ENCODE measurements at places on chromosomes 1 and 21. TPM values are rescaled to one million over a fixed set of nuclear protein-coding genes. Genes with fewer than 3 reads are reported as not detected.

PRAMEF18 gene
- total RNA-seq = not detected

AP4B1 gene
- total RNA-seq = 56.7 TPM

ADGRB2 gene
- total RNA-seq = 0.81 TPM

DNA sequence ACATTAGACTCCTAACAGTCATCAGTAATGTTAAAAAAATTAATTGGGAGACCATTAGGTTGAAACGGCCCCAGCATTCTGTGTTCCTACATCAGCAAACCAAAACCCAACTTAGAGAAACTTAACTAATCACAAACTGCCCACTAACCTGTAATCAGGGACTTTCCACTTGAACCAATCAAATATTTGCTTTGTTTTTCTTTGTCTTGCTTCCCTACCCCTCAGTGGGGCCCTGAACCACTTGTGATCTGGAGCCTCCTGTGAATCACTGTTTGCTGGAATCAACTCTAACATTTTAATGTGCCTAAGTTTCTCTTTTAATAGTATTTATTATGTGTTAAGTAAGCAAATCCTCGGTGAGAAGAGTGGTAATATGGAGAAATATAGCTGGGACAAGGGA, 64.0 kb downstream of the ABCA4 start:
- H3K36me3 ChIP-seq = no peaks in the 10 kb centered on the region
- no peak for DNase-seq
- no peak overlapping the region for H3K4me3 ChIP-seq
- H3K4me1 ChIP-seq = no peaks in the 10 kb centered on the region
- no peak overlapping the region for H3K27ac ChIP-seq
- peaks cover 34% of the 10 kb centered on the region for H3K27me3 ChIP-seq

- H3K27me3 ChIP-seq = no peaks in the 10 kb centered on the region
- H3K36me3 ChIP-seq = no peaks in the 10 kb centered on the region
- H3K27ac ChIP-seq = no peak overlapping the region
- H3K4me1 ChIP-seq = no peaks in the 10 kb centered on the region
Measured at GRCh38 chr21:17467829-17468228, 45.0 kb upstream of the CXADR start.

- peaks cover 40% of the 10 kb centered on the region for H3K4me1 ChIP-seq
- H3K27ac ChIP-seq = peak overlapping the region; percentile 87
- H3K27me3 ChIP-seq = no peaks in the 10 kb centered on the region
- no peak for DNase-seq
Measured at GRCh38 chr1:92323473-92324453, 24.9 kb downstream of the RPAP2 start.

DNA sequence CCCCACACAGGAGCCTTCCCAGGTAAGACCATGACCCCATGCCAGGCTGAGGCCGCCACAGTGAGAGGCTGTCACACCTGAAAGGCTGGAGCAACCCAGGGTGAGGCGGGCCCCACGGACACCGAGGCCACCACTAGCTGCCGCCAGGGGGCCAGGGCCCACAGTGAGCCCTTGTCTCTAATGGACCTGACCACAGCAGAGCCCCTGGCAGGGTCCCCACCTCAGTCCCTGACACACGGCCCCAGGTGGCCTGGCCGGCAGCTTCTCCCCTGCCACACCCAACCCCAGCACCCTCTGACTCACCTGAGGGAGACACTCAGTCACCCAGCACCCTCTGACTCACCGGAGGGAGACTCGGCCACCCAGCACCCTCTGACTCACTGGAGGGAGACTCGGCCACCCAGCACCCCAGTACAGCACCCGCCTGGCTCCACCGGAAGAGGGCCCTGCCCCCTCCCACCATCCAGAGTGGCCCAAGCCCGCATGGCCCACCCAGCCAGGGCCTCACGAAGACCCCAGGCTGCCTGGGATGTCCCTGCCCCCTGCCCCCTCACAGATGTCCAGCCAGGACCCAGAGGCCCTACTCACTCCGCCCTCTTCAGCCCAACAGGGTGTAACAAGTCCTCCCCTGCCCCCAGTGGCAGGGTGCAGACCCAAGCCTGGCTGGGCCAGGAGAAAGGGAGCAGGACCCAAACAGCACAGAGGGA, 4.4 kb downstream of the DVL1 start:
- H3K36me3 ChIP-seq = peaks cover 14% of the 10 kb centered on the region
- no peak overlapping the region for H3K27ac ChIP-seq
- H3K4me3 ChIP-seq = no peak overlapping the region
- no peaks in the 10 kb centered on the region for H3K27me3 ChIP-seq

DNA sequence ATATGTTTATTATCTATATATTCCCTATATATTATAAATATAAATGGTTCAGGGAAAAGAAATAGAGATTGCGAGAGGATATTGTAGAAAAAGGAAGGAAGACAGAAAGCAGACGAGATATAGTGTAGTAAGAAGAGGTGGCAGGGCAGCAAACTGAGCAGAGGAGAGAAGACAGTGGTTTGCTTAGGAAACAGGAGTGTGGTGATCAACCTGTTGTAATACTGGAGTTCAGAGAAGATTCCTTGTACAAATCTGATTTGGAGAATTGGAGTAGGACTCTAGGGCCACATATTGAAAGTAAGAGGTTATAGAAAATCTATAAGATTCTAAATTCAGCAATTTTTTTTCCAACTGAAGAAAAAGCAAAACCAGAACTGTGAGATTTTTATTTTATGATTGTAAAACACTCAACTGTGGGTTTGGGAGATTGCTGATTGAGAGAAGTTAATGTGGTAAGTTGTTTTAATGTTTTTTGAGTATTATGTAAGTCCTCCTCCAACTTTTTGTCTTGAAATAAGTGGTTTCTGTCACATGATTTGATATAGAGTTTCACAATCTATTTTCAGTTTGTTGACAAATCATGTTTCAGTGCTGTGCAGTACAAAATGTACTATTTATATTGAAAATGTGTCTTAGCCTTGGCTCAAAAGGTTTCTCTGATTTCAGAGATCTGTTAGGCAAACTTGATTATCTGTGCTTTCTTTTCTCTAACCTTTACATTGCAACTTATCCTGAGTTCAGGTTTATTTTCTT, 9.6 kb upstream of the AMY2B start:
- H3K4me1 ChIP-seq = peaks cover 2% of the 10 kb centered on the region
- no peaks in the 10 kb centered on the region for H3K27me3 ChIP-seq
- DNase-seq = no peak

DNA sequence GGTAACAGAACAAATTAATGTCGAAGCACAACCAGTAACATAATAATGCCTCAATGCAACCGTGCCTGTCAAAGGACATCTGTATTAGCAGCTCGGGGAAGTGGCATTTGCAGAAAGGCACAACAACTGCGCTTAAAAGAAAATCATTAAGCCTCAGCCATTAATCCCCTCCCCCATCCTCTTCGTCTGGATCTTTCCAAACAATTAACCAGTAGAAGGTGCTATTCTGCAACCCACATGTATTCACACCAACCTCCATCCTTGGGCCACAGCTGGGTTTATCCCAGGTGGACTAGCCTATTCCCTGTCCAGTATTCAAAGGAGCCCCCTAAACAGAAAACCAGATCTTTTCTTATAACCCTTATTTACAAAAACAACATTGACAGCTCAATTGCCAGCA, 2.6 kb downstream of the RERE start:
- no peak overlapping the region for H3K27ac ChIP-seq
- peak overlapping the region; percentile 8 for H3K4me3 ChIP-seq
- H3K27me3 ChIP-seq = peaks cover 3% of the 10 kb centered on the region
- no peak for DNase-seq

GRCh38 chr1:61013946-61014667, 68.3 kb upstream of the NFIA start:
- DNase-seq = no peak
- peaks cover 31% of the 10 kb centered on the region for H3K27me3 ChIP-seq
- no peak overlapping the region for H3K27ac ChIP-seq
- H3K4me1 ChIP-seq = peaks cover 6% of the 10 kb centered on the region

DNA sequence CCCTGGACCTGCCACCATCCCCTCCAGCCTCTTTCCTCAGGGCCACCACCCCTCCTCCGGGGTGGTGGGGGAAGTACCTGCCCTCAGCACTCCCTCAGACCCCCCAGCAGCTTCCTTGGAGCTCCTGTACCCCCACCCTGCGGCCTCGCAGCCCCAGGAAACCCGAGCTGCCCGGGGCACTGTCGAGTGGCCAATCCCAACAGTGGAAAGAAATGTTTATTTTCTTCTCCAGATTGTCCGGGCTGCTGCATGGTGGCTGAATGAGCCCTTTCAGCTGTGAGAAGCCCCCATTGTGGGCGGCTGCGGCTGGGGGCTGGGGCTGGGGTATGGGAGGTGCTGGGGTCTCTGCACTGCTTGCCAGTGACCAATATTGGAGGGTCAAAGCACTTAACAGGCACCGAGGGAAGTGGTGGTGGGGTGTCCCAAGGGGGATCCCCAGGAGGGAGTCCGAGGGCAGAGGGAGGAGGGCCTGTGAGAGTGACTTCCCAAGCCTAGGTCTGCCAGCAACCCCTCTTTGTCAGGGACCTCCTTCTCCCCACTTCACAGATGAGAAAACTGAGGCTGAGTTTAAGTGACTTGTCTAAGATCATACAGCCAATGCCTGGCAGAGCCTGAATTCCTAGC, 25.2 kb downstream of the RUNX3 start:
- no peak overlapping the region for H3K27ac ChIP-seq
- no peak overlapping the region for H3K4me3 ChIP-seq
- peak; percentile 15 for DNase-seq
- peaks cover 86% of the 10 kb centered on the region for H3K36me3 ChIP-seq

- H3K4me1 ChIP-seq = no peaks in the 10 kb centered on the region
- H3K4me3 ChIP-seq = no peak overlapping the region
- no peak for DNase-seq
- no peak overlapping the region for H3K27ac ChIP-seq
Measured at GRCh38 chr1:147840909-147841308, 61.7 kb upstream of the GJA8 start.

DNA sequence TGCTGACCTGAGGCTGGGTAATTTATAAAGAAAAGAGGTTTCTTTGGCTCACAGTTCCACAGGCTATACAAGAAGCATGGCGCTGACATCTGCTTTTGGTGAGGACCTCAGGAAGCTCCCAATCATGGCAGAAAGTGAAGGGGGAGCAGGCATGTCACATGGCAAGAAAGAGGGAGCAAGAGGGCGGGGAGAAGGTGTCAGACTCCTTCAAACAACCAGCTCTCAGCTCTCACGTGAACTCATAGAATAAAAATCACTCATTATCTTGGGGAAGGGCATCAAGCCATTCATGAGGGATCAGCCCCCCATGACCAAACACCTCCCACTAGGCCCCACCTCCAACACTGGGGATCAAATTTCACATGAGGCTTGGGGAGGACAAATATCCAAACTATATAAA, 266.8 kb downstream of the RHOU start:
- no peaks in the 10 kb centered on the region for H3K36me3 ChIP-seq
- no peak for DNase-seq
- H3K27ac ChIP-seq = no peak overlapping the region
- no peaks in the 10 kb centered on the region for H3K27me3 ChIP-seq
- H3K4me3 ChIP-seq = no peak overlapping the region
- peaks cover 4% of the 10 kb centered on the region for H3K4me1 ChIP-seq

DNA sequence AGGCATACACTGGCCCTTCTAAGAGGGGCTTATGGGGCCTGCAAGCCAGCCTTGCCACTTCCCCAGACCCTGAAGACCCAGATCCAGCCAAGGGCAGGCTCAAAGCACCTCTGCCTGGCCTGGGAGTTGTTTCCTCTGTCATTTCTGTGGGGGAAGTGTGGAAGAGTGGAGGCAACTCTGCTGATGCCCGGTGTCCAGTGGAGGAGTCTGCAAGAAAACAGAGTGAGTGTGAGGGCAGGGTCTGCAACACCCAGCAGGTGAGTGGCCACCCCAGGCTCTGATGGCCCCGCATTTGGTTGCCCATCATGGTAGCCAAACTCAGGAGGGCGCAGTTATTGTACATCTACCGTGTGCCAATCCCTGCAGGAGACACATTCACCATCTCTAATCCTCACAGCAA, 8.4 kb downstream of the CLEC20A start:
- H3K4me1 ChIP-seq = no peaks in the 10 kb centered on the region
- no peak overlapping the region for H3K4me3 ChIP-seq
- no peak for DNase-seq
- no peak overlapping the region for H3K27ac ChIP-seq
- no peaks in the 10 kb centered on the region for H3K36me3 ChIP-seq

GRCh38 chr21:34684174-34684876, 15.5 kb downstream of the CLIC6 start:
- H3K4me1 ChIP-seq = no peaks in the 10 kb centered on the region
- no peak overlapping the region for H3K4me3 ChIP-seq
- H3K27ac ChIP-seq = no peak overlapping the region
- DNase-seq = no peak
- peaks cover 22% of the 10 kb centered on the region for H3K27me3 ChIP-seq
